ENCODE measurements at places on chromosomes 1 and 21.

DNA sequence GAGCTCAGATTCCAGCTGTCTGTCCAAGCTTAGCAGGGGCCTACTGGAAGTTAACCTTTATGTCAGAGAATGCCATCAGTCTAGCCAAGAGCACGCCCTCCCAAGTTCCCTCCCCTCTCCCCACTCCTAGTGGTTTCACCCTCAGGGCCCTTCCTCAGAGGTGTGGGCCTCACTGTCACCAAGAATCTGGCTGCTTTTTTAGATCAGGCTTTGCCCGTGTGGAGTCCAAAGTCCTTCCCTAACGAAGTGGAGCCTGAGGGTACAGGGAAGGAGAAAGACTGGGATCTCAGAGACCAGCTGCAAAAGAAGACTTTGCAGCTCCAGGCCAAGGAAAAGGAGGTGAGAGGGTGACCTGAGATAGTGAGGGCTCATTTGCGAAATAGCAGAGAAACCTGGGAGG lies 4.1 kb downstream of the C1orf74 start:
- DNase-seq = no peak

DNA sequence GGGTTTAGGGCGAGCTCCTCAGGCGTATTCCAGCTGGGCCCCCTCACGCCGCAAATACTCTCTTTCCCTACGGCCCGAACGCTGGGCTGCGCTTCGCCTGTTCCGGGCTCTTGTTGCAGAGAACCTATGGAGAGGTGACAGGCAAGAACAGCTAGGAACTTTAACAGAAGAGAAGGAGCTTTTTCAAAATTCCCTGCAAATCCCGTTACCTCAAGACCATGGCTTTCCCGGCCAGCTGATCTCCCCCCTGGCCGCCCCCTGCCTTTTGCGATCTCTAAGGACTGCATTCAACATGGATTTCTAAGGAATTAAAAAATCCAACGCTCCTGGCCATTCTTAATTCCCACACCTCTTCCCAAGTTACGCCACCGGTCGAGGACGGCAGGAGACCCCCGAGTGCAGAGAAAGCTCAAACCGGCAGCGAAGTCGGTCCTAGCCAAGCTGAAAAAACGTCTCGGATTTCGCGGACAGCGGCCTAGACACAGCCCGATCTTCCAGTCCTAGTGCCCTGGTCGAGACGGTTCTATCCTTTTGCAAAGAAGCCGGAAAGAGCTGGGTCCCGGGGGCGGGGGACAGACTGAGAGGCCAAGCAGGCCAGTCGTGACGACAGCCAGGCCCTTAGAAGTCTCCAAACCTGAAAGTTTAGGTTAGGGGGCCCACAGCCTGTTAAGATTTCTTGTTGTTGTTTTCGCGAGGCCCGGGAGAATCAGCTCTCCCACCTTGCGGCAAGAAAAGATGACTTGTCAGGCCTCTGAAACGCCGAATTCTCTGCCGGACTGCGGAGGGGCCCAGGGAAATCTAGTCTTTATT lies 1.1 kb upstream of the TBX15 start:
- no peak for DNase-seq

DNA sequence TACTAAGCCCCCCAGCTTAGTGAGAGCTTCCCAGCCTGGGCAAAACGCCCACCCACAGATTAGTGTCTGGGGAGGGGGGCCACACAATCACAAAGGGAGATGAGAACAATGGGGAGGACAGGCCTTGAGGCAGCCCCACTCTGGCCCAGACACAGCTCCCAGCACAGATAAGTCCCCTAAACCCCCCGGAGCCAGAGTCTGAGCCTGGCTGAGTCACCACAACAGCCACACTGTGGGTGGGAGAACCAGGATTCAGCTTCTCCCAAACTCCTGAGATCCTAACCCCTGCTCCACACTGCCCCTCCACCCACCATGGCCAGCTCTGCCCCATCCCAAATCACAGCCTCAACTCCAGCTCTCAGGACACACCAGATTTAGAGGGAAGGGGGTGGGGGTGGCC lies 4.2 kb downstream of the NECTIN4 start:
- no peak for DNase-seq

GRCh38 chr1:191575746-191576145 lies 582.5 kb upstream of the RGS18 start:
- no peak for DNase-seq

- no peak for DNase-seq
Observed at GRCh38 chr1:172211221-172211620, 209.3 kb upstream of the C1orf105 start.

DNA sequence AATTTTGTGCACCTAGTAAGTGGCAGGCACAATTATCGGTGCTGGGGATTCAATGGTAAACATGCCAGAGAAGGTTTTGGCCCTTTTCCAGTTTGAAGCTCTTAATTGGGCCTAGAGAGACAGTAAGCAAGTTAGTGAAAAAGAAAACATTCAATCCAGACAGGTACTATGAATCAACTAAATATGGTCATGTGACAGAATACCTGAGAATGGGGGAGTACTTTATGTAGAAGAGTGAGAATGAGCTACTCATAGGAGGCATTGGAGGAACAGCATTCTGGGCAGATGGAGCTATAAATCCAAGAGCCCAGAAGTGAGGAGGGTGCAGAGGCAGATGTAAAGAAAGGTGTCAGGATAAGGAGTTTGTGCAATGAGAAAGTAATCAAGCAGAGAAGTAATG lies 1017.9 kb downstream of the ADGRL2 start:
- DNase-seq = no peak

- DNase-seq = no peak
Observed at GRCh38 chr1:47824716-47825115, 172.5 kb downstream of the TRABD2B start.

- no peak for DNase-seq
Observed at GRCh38 chr21:37986751-37987399, 70.6 kb upstream of the KCNJ6 start.

- no peak for DNase-seq
Observed at GRCh38 chr1:218959784-218960183, 213.9 kb upstream of the LYPLAL1 start.

GRCh38 chr1:161282991-161283390 lies 24.4 kb downstream of the PCP4L1 start:
- DNase-seq = no peak

- peak; percentile 33 for DNase-seq
Observed at GRCh38 chr1:201119206-201120197, 7.3 kb upstream of the CACNA1S start.

- no peak for DNase-seq
Observed at GRCh38 chr1:172320733-172321132, 99.8 kb upstream of the C1orf105 start.

GRCh38 chr1:94768036-94768435 lies 52.1 kb upstream of the SLC44A3 start:
- no peak for DNase-seq

DNA sequence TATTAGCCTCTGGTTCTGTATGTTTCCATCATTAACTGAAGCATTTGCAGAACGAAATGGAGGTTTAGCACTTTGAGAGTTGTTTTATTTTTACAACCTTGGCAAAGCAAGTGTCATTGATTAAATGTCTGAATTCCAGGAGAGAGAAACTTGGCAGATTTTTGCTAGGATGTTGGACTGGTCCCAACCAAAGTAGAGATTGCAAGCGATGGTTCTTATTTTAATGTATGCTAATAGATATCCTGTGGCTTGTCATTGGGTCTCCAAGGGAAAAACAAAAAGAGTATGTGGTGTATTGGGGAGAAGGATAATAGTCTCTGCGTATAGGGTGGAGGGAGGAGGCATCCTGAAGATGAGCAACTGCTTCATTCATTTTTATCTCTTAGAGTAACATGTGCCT lies 457.2 kb upstream of the RUNX1 start:
- DNase-seq = no peak

DNA sequence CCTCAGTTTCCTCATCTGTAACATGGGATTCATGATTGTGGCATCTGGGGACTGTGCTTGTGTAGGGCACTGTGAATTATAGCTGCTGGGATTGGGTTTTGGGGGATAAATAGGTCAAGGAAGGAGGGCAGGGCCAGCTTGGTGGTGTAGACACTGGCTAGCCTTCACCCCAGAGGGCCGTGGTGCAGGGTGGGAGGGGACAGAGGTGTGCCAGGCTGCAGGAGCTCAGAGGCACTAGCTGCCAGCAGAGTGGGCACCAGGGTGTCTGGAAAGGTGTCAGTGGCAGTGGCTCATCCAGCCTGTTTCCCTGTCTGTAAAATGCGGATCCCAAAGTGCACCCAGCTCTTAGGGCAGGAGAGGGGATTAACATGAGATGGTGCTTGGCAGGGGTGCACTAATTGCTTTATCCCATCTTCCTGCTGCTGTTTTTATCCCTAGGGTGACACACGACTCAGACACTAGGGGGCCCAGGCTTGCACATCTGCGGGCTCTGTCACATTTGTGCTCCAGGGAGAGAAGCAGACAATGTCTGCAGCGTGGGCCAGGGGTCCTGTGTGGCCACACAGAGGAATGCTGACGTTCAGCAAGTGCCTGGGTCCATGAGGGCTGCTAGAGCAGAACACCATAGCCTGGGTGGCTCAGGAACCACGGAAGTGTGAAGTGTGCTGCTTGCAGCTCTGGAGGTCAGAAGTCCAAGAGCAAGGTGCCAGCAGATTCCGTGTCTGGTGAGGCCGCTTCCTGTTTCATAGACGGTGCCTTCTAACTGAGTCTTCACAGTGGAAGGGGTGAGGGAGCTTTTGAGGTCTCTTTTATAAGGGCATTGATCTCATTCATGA lies 19.3 kb downstream of the OBSCN start:
- DNase-seq = no peak

DNA sequence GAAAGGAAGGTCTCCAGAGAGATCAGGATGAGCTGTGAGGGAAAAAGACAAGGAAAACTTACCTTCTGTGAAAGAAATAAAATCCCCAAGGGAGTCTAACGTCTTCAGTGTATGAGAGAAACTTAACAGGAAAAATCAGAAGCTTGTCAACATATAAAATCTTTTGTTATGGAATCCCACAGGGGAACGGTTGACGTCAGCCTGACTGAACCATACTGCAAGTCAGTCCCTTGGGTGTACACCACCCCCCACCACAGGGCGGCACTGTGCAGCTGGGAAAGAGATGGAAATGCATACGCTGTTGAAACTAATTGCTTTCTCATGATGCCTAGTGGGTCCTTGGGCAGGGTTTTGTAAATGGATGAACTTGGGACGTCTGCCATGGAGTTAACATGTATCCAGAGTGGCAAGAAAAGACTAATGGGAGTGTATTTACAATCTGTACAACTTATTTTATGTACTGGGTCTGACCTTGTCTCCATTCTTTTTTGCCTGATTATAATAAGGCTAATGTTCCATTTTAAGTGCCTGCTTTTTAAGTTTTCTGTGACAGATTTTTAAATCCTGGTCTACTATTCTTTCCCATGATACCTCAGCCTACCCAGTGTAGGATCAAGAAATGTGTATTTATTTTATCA lies 22.7 kb downstream of the UTP25 start:
- DNase-seq = peak; percentile 33

- no peak for DNase-seq
Observed at GRCh38 chr1:93816970-93817678, 61.9 kb downstream of the DNTTIP2 start.

DNA sequence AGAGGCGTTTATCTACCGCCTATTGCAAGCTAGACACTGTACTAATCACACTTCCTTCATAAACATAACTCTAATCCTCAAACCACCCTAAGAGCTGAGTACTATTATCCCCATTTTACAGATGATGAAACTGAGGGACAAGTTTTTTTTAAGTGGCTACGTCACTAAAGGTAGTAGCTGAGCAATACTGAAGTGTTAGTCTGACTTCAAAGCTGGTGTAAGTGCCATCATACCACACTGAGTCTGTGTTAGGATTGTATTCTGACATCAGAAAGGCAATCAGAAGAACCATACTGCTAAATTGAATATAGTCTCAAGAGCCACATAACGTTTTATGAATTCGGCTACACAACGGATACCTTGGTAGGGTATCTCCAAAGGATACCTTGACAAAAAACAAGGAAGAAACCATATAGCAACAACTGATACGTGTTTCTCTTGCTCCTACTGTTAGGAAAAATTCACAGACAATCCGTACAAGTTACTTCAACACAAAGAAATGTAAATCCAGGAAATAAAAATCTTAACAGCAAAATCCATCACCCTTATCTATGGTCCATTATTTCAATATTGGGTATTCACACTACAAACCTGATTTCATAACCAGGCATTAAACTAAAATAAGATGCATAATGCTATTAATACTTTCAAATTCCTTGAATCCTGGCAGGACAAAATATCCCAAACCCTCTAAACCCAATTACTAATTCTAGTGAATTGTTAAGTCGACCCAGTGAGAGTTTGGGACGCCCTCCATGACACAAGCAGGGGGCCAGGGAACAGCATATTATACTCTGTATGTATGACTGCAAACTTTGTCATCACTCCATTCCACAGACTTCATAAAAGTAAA lies 1.6 kb downstream of the TP53BP2 start:
- DNase-seq = no peak

DNA sequence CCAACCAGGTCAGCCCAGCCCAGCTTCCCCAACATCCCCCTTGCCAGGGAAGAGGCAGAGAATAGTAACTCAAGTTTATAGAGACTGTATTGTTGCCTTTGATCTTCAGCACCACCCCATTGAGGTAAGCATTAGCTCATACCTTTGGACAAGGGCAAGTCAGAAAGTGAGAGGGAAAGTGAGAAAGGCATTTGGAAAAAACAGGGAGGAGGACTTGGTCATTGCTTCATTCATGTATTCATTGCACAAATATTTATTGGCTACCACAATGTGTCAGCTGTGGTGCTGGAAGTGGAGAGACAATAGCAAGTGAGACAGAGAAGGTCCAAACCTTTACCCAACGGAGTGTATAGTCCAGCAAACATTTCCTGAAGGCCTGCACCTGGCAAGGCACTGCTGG lies 561.2 kb downstream of the KIF26B start:
- no peak for DNase-seq

DNA sequence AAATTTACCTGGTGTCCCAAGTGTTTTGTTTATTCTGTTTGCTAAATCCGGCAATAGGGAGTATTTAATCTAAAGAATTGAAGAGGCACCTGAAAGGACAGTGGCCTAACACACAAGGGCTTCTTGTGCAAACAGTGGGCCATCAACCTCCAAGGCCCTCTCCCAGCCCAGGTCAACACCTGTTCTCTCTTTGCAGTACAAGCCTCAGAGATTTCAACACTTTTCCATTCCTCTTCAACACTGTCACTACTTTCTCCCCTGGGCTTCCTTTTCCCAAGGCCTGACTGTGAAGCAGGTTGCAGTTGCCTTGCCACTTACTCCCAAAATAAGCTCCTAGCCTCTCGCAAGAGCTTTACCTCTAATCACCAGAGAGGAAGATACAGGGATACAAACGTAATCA lies 3.2 kb upstream of the SNAPIN start:
- DNase-seq = no peak

DNA sequence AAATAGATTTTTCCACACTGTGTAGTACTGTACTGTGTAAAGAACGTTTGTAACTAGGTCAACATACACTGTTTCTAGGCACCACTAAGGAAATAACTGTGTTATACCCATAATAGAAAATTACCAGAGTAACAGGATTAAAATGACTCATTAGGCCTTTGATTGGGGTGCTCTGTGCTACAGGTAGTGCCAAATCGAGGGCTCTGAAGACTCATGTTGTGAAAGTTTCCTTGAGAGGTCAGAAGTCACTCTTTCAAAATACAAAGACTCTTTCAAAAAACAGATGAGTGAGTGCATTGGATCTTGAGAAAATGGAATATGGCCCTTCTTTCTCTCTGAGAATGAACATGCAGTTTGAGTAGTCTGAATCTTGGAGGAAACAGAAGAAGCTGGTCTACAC lies 143.0 kb downstream of the MRPL39 start:
- no peak for DNase-seq

All from stimulated activated CD4-positive, alpha-beta T cell treated with anti-CD3 and anti-CD28 coated beads, Interleukin-1b, Interleukin-23, amount 100 ng/mL, for 4 hours (primary cell).